ENCODE measurements at places on chromosomes 13 and 19.
A peak's percentile ranks its signal among the peaks of the same experiment; 100 is the strongest.

GRCh38 chr19:2587001-2587719 is 111.2 kb downstream of the GADD45B start:
- DNase-seq, result no peak

GRCh38 chr19:50793558-50794065 is 3.4 kb downstream of the ACP4 start:
- no peak for DNase-seq

DNA sequence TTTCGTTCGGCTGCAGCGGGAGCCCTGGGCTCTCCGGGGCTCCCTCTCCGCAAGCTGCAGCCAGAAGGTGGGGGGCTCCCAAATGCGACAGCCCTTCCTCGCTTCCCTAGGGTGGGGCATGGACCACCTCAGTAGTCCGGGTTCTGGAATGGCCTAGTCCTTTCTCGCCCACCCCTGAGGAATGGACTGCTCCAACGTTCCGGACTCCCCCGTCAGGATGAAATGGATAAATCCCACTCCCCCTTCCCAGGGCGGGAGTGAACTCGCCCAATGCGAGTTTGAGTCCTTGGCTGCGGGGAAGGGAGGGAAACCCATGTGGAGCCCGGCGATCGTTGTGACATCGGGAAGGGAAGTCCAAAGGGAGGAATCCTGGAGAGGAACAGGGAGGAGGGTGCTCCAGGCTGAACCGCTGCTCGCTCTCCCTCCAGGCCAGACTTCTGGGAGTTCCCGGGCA is 5.5 kb downstream of the HRC start:
- peak; percentile 55 for DNase-seq

- DNase-seq, result peak; percentile 42
Observed at GRCh38 chr13:43664700-43665191, 122.0 kb downstream of the ENOX1 start.

DNA sequence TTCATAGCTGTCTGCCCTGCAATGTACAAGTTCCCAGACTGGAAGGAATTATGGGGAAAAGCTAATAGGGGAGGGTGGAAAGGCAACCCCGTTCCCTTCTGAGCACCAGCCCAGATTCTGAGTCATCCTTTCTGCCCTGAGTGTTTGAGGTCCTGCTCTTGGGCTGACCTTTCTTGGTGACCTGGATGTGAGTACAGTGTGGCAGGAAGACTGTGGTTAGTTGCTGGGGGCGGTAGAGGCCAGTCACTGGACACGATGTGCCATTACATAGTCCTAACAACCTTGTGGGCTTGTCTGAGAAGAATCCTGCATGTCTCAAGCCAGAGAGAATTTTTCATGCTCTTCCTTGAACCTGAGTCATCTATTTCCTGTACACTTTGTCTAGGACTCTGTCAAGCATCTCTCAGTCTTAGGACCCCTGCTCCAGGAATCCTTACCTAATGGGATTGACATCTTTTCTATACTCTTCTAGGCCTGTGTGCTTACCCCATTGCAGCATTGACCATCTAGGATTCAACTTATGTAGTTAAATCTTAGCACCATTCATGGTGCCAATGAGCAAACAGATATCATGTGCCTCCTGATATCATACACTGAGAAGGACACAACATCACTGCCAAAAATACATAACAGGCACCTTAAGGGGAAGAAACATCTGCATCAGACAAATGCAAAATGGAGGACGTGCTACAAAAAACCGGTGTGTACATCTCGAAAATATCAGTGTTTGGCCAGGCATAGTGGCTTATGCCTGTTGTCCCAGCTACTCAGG is 8.1 kb upstream of the ANGPTL4 start:
- no peak for DNase-seq

DNA sequence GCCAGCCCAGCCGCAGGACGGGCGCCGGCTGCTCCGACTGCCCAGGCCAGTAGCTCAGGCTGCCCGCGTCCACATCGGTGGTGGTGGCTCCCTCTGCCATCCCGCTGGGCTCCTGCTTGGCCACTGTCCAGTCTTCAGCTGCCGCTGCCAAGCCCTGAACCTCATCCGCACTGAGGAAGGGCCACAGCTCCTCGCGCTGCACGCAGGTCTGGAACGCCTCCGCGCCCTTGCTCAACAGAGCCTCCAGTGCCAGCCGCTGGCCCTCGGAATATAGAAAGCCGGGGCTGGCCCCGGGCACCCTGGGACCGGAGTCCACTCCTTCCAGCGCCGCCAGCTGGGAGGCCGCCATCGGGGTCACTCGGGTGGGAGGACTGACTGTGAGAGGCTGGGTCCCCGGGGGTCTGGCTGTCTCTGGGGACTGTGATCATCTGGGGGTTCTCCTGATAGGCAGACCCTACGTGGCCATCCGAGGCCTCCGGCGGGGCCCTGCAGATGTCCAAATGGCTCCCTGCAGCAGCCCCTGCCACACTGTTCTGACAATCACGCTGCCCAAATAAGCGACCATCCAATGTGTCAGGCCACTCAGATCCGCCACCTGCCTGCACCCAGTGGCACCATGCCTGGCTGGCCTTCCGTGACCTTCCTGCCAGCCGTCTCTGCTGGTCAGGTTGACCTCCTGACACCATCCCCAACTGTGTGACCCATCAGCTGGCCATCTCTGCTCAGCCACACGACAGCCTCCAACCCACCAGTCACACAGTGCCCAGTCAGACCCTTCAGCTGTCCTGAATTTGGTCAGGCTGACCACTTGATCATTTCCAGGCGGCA is 1.6 kb downstream of the FAM83E start:
- DNase-seq, result no peak

GRCh38 chr19:17370026-17370587 is 7.0 kb downstream of the PLVAP start:
- DNase-seq, result no peak

DNA sequence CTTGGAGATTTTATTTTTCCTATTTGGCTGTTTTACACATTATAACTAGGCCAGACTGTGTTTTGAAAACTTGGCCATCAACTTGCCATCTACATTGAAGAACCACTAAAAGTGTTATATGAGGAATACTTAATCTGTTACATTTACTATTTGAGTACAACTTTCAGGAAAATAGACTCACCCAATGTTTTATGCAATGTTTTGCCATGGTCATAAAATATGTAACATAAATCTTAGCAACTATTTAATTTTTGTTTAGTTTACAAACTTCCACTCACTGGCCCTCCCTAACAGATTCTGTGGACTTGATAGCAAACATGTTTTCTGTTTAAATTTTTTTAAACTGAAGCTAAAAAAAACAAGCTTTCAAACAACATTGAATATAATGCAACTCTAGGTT is 23.7 kb upstream of the TRPC4 start:
- DNase-seq, result no peak

DNA sequence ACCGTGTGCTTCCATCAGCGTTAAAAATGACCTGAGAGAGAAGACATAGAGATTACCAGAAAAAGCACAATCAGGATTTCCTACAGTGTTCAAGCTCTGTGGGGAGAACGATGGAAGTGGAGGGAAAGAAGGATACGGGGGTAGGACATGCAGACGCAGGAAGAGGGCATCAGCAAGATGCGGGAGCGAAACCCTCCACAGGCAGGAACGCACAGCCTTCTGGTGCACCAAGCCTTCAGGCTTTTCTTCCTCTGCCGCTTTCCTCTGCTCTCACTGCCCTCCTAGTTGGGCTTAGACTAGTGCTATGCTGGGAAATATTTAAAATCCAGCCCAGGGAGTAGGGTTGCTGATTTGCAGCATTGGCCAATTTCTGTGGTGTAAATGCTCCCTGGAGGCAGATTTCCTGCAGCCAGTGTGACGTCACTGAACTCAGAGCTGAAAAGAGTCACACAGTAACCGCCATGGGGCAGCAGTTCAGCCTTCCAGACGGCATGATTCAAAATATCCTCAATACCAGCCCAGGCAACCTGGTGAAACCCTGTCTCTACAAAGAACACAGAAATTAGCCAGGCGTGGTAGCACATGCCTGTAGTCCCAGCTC is 205.1 kb upstream of the SOX1 start:
- DNase-seq, result no peak

DNA sequence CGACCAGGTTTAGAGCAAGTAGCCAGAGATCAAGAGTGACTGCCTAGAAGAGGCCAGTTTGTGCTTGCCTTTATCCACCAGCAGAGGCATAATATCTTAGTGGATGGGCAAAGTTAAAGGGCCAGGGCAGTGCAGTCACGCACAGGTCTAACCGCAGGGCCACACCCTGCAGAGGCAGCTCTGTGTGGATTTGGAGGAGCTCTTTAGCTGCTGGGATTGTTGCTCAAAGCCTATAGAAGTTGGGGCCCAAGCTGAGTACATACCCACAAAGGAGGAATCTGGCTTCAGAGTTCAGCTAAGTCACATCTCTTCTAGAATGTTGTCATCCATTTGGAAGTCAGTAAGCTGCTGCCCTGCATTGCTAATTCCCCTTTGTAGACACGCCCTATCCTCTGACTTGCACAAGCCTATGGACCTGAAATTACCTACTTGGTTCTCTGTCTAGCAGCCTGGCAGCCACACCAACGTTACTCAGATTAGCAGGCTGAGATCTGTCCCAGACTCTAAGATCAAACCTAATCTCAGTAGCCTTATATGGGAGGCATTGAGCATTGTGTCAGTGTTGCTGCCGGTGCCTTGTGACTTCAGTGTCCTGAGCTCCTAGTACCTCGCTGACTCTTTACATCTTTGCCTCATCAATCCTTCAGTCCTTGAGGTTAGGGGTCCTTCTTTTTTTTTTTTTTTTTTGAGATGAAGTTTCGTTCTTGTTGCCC is 102.9 kb upstream of the STARD13 start:
- DNase-seq, result no peak

DNA sequence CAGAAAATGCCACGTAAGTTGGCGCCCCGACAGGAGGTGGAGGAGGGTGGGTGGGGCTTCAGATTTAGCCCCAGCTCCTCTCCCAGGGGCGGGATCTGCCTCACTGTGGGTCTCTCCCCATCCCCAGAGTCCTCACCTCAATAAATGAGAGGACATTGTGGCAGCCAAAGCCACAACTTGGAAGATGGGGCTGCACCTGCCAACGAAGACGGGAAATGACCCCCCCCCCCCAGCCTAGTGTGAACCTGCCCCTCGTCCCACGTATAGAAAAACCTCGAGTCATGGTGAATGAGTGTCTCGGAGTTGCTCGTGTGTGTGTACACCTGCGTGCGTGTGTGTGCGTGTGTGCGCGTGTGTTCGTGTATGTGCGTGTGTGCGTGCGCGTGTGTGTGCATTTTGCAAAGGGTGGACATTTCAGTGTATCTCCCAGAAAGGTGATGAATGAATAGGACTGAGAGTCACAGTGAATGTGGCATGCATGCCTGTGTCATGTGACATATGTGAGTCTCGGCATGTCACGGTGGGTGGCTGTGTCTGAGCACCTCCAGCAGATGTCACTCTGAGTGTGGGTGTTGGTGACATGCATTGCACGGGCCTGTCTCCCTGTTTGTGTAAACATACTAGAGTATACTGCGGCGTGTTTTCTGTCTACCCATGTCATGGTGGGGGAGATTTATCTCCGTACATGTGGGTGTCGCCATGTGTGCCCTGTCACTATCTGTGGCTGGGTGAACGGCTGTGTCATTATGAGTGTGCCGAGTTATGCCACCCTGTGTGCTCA is 1.5 kb upstream of the TRAPPC5 start:
- no peak for DNase-seq

DNA sequence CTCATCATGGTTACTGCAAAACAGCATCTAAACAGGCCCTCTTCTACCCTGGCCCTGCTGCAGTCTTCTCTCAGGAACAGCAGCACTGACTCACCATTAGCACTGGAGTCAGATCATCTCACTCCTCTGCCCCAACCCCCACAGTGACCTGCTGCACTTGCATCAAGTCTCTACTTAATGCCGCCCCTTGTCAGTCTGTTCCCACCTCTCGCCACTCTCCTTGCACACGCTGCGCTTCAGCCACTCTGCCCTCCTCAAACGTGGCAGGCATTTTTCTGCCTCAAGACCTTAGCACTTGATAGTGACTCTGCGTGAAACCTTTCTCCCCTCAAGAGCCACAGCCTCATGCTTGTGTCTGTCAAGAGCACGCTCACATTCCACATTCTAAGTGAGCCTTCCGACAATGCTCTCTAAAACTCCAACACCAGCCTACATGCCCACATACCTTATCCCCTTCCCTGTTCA is 22.1 kb downstream of the MIPEP start:
- no peak for DNase-seq

DNA sequence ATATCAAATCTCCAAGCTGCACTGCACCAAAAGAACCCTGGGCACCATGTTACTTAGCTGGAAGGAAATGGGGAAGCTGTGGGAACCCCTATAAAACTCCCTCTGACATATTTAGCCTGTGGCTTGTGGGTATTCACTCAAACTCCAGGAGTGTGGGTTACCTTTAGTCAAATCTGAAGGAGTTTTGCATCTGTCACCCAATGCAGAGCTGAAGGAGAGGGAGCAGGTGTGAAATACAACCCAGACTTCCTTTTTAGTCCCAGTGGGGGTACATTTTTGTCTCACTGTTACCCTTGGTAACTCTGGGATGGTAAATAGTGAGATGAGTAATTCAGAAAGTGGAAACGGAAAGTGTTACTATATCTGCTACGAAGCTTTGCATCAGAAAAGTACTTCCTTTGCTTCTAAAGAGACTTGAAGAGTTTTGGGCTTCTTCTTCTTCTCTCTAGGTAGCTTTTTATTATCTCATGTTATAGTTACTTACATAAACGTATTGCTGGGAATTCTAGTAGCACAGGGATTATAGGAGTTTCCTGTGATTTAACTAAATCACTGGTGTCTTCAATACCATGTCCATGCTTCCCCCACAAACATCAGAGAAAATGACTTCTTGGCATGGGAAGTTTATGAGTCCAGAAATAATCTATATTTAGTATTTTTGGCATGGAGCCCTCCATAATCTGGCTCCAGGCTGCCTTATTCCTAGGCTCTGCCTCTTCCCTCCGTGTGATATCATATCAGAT is 105.9 kb downstream of the AKAP11 start:
- no peak for DNase-seq

DNA sequence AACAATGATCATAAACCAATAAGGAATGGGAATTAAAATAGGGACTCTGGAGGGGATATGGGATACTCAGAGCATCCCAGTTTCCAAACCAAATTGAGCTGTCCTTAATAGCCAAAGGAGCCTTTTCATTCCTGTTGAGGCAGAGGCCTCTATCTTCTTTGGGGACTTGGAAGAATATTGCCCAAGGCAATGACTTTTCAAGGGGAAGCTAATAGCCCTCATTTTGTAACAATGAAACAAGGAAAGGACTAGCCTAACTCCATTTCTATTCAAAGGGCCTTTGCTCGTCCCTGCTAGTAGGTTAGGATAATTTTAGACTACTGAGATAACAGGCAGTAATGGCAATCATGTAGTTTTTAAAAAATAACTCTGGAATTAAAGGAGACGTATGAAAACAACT is 789.8 kb upstream of the SLITRK5 start:
- DNase-seq, result no peak

DNA sequence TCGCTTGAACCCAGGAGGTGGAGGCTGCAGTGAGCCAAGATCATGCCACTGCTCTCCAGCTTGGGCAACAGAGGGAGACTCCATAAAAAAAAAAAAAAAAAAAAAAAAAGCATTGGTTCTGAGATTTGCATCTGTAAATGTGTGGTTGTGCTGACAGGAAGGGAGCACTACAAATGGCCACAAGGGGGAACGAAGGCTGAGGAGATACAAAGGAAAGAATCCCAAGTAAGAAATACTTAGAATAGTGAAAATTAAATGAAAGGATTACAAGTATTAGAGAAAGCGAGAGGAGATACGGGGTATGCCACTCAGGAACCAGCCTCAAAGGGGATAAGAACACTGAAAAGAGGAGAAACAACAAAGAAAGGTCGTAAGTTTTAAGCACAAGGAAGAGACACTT is 284.9 kb downstream of the KLF12 start:
- no peak for DNase-seq

All from amniotic stem cell (primary cell).